ENCODE measurements at places on chromosomes 6 and 20. TPM values are rescaled to one million over a fixed set of nuclear protein-coding genes. Genes with fewer than 3 reads are reported as not detected.

- no peak for DNase-seq
These were observed 1.9 kb downstream of the JARID2 start for GRCh38 chr6:15247500-15248450.

DNA sequence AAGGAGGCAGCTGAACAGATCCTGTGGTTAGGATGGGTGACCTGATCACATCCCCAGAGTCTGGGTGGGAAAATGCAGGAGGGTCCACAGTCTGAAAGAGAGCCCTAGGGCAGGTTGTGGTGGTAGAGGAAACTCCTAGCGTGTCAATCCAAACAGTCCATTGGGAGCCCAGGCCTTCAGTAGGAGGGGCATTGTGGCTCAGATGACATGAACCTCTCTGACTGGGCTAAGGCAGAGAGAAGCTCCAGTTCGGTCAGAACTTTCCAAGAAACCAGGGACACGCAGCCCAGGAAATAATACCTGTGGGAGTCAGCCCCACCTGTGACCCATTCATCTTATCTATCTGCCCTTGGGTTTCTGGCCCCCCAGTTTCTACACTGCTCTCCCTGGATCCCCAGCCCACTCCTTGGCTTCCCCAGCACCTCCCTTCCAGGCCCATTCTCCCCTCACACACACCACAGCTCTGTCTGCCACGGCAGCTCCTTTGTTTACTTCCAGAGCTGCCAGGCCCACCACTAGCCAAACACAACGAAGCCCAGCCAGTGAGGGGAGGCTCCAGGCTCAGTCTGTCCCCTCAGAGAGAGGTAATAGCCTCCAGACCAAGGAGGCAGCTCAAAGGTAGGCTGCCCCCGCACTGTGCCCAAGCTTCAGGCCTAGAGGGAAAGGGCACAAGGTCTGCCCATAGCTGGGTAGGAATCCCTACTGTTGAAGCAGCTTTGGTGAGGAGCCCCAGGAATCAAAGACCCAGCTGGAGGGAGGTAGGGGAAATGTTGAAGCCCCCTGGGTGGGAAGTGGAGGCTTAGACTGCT lies 6.2 kb downstream of the GDF5 start:
- DNase-seq: no peak

- DNase-seq: no peak
These were observed 53.4 kb downstream of the NUS1 start for GRCh38 chr6:117728626-117729025.

GRCh38 chr6:80457439-80457933 lies 351.0 kb downstream of the BCKDHB start:
- peak; percentile 77 for DNase-seq

Gene EPPIN
- polyA plus RNA-seq: not detected

DNA sequence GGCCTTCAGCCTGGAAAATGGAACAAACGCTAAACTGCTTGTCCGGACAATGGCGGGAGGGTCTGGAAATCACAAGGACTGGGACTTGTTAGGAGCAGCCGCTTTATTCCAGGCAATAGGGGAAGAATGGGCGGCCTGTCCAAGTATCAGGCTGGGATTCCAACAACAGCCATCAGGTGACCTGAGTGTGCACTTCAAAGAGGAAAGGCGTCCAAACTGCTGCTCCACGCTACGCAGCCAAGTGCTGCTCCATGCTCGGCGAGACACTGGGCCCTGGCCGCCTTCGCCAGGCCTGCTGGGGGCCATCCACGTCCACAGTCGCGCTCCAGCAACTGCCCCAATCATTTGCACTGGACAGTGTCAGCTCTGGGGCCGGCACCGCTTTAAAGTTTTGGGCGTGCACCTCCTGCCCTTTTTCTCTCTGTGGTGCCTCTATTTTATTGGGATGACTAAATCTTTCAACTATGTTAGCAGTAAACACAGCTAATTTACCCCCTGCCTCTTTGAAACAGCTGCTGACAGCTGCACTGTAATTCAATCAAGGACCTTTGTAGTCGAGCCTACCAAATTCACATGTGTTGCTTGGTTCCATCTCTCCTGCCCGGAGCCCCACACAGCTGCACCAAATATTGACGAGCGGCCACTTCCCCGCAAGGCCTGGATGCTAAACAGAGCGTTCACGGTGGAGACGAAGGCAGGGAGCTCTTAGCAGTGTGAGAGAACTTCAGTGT lies 98.3 kb downstream of the BMP7 start:
- no peak for DNase-seq

Gene HDGFL1
- polyA plus RNA-seq: not detected

DNA sequence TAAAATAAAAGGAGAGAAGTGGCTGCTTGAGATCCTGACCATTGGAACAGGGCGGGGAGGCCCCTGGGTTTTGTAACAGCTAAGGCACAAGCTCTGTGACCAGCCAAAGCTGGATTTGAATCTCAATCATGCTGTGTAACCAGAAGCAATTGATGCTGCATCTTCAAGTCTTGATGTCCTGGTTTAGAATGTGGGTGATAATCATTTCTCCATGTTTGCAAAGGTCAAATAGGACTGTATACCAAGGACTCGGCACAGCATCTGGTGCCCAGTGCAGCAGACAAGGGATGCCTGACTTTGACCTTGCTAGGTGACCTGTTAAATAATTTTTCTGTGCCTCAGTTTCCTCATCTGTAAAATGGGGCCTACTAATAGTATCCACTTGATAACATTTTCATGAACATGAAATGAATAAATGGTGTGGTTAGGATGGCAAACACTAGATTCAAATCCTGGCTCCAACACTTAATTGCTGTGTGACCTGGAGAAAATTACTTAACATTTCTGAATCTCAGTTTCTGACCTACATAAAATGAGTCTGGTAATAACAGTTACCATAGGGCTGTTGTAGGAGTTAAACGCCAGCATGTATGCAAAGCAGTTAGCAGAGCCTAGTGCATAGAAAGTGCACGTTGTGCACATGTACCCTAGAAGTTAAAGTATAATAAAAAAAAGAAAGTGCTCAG lies 46.3 kb upstream of the BCAS1 start:
- DNase-seq: no peak

GRCh38 chr20:46622165-46622564 lies 29.1 kb downstream of the SLC13A3 start:
- DNase-seq: no peak

- no peak for DNase-seq
These were observed 34.2 kb upstream of the MDGA1 start for GRCh38 chr6:37731888-37732287.

DNA sequence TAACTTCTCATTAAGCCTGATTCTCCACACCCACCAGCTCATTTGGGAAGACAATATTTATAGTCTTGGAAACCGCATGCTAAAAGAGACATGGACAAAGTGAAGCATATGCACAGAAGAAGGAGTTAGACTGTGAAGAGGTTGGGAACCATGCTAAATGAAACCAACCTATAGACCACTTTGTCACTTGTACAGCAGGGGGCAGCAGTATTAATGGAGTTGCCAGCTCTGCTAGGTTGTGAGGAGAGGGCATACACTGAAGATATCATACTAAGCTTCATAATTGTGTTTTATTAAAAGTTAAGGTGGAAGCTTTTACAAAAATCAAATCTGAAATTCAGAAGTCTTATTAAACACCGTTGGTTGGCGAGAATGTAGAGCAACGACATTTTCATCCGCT lies 38.3 kb upstream of the HMGCLL1 start:
- DNase-seq: no peak

GRCh38 chr6:42689371-42689770 lies 33.0 kb downstream of the PRPH2 start:
- no peak for DNase-seq

- no peak for DNase-seq
These were observed 16.2 kb upstream of the SSTR4 start for GRCh38 chr20:23018941-23019340.

DNA sequence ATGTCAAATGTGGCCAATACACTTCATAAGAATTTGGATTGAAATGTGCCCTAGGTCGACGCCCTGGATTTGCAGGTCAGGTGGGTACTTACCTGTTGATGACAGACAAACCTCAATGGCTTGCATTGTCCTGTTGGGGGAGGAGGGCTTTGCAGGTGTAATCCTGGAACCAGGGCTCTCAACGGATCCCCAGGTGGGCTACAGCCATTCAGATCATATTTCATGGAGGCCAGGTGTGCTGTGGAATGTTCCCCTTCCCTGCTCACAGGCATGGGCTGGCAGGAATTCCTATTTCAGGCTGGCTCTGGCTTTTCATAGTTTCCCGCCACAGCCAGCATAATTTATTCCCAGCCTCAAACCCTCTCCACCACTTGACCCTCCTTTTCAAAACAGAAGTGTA lies 254.7 kb downstream of the SMOC2 start:
- no peak for DNase-seq

- DNase-seq: peak; percentile 94
These were observed 7.6 kb downstream of the TFAP2C start for GRCh38 chr20:56636716-56637115.

DNA sequence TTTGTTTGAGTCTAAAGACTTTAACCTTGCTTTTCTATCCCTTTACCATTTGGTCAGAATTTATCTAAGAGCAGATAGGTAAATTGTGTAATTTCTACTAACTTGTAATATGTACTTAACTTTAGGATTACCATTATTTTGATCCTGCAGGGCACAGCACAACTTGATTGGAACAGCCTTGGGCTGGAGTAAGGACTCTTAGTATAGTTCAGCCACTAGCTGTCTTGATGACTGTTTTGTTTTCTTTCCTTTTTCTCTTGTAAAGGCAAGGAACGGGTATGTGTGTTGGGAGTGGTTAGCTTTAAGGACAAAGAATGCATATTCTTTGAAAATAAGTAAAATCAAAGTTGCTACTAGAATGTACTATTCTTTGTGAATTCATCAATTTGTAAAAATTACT lies 203.2 kb downstream of the ZFAND3 start:
- no peak for DNase-seq

DNA sequence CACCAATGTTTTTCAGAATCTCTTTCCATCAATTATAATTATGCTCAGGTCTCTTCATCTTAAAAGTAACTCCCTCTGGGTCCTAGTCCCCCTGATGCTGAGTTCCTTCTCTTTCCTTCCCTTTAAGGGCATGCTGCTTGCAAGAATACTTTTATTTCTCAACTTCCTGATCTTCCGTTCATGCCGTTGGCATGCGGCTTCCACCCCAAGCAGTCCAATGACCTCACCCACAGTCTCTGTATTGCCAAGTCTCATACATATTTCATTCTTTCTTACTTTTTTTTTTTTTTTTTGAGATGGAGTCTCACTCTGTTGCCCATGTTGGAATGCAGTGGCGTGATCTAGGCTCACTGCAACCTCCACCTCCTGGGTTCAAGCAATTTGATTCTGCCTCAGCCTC lies 83.5 kb downstream of the NDUFAF5 start:
- DNase-seq: peak; percentile 67

Gene PRDM13
- not detected for polyA plus RNA-seq

DNA sequence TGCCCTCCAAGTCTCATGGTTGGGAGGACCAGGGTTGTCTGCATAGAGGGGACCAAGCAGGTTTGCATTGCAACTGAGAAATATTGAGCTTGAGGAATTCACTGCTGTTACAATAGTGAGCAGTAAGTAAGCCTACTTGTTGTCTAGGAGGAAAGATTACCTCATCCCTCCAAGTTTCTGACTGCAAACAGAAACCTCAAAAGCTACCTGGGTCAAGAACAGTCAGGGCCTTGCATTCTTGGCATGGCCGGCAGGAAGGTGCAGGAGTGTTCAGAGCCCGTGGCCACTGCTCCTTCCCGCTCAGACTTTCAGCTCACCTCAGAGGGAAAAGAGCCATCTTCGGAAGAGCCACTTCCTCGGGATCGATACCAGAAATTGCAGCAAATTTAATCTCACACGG lies 46.0 kb upstream of the DOK5 start:
- DNase-seq: no peak

GRCh38 chr6:31356216-31356945 lies 598 bp downstream of the HLA-B start:
- no peak for DNase-seq

Gene TNXB
- polyA plus RNA-seq: 0.60 TPM

DNA sequence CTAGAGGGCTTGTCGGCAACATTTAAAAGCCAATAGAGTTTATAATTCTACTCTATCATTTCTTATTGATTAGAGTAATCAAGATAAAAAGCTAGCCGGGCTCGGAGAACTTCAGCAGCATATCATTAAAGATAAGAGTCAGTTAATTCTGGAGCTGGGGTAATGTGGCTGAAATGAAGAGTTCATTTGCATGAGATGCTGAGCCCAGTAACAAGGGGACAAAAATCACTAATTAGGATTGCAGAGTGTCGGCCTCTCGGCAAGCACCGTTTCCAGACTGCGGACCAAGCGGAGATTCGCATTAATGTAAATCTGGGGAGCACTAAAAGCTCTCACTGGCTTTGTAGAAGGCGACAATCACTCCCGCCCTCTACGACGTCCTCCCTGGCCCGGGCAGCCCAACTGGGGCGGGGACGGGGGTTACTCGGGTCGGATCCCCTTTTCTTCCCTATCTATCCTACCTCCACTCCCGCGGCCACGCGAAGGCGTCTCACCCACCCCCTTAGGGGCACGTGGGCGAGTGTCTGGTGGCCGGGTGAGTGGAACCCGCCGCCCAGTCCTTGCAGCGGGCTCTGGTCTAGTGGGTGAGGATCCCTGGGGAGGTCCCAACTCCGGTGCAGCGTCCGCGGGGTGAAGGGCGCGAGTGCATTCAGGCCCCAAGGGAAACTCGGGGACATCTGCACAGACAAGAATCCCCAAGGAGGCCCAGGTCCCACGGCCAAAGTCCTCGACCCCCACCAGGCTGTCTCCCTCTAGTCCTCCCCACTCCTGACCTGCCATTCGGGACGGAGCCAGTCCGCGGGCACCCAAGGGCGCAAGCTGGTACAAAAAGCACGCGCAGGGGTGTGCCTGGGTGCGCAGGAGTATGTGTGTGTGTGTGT lies 42.2 kb upstream of the OSTM1 start:
- no peak for DNase-seq

Gene ARMC2
- polyA plus RNA-seq: 2.4 TPM

Gene SLC17A2
- not detected for polyA plus RNA-seq

DNA sequence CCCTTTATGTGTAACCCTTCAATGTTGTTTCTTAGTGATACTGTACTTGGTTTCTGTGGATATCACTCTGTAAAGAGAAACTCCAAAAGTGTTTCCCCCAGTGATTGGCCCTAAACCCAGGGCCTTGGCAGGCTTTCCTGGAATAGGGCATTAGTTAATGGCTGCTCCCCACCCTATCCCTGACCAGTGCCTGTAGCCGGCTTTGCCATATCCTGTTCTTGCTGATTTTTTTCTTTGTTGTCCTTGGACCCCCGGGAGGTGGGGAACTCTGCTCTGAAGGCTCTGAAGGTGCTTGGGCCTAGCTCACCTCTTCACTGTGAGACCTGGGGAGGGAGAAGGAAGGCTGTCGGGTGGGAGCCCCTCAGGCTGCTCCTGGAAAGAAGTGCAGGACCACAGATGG lies 120.1 kb downstream of the TCP11 start:
- no peak for DNase-seq

All from BJ (cell line).